Panc1 (cell line): ENCODE measurements at places on chromosomes 16 and 17.

DNA sequence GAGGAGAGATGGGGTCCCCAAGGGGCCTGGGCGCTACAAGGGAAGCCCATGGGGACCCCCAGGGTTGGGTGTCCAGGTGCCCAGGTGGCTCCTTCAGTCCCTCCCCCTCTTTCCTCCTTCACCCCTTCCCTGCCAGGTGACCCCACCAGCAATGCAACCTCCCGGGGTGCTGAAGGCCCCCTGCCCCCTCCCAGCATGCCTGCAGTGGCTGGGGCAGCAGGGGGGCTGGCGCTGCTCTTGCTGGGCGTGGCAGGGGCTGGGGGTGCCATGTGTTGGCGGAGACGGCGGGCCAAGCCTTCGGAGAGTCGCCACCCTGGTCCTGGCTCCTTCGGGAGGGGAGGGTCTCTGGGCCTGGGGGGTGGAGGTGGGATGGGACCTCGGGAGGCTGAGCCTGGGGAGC is 4.0 kb downstream of the EFNB3 start:
- DNase-seq, result no peak

- no peak for DNase-seq
Measured at GRCh38 chr16:56399486-56399885, 25.9 kb downstream of the AMFR start.

- no peak for DNase-seq
Measured at GRCh38 chr17:18257268-18257981, 1.1 kb downstream of the FLII start.

GRCh38 chr17:64786337-64786736 is 124.2 kb upstream of the SMURF2 start:
- no peak for DNase-seq
